Frontal cortex (tissue), 4 donors: ENCODE measurements at places on chromosomes 5 and 9. TPM values are rescaled to one million over a fixed set of nuclear protein-coding genes. Genes with fewer than 3 reads are reported as not detected.

The PTGES gene
- total RNA-seq, result 3.7 TPM

The SET gene
- total RNA-seq, result 846 TPM

The SPATA31D4 gene
- total RNA-seq, result not detected

The ASPN gene
- 5.3 TPM for total RNA-seq

The ACTBL2 gene
- total RNA-seq, result not detected

The JAKMIP2 gene
- 56.3 TPM for total RNA-seq

The IFNA21 gene
- total RNA-seq, result not detected

The SHOC1 gene
- total RNA-seq, result not detected
